ENCODE measurements at places on chromosomes 1 and 21.
A peak's percentile ranks its signal among the peaks of the same experiment; 100 is the strongest.

DNA sequence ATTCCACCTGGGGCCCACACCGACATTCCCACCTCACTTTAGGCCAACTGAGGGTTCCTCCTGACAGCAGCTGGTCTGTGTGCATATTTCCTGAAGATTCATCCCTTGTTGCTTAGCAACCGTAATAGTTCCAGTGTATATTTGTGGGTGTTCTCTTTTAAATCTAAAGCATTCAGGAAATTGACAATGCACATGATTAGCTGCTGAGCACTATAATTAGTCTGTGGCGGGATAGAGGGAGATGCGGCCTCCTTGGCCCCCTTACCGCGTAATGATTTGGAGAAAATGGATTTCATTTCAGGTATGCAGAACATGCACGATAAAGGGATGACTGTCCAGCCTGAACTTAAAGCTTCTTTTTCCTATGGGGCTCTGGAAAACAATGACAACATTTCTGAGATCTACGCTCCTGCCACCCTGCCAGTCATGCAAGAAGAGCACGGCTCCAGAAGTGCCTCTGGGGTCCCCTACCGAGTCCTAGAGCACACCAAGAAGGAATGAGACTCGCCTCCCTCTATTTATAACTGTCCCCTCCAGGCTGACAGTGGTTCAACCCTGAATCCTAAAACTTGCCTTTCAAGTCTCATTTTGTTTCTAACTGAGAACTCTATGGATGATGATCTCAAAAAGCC is 33.8 kb upstream of the RCAN3 start:
- no peak for DNase-seq

GRCh38 chr1:10539411-10540043 is 64.8 kb downstream of the PEX14 start:
- DNase-seq: no peak

GRCh38 chr1:239387304-239388158 is 1.2 kb downstream of the CHRM3 start:
- DNase-seq: no peak

DNA sequence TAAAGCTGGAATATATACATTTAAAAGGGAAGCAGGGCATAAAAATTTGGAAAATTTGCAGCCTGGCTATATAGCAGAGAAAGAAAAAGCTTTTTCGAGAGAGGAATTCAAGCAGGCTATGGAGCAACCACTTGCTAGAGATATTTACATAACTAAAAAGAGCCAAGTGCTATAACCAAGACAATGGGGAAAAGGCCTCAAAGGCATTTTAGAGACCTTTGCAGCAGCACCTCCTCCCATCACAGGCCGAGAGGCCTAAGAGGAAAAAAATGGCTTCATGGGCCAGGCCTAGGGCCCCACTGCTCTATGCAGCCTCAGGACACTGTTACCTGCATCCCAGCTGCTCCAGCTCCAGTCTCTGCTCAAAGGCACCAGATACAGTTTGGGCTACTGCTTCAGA is 37.0 kb downstream of the CAPN9 start:
- DNase-seq: no peak

- DNase-seq: no peak
These were observed 49.7 kb downstream of the SLX9 start for GRCh38 chr21:44989537-44989886.

DNA sequence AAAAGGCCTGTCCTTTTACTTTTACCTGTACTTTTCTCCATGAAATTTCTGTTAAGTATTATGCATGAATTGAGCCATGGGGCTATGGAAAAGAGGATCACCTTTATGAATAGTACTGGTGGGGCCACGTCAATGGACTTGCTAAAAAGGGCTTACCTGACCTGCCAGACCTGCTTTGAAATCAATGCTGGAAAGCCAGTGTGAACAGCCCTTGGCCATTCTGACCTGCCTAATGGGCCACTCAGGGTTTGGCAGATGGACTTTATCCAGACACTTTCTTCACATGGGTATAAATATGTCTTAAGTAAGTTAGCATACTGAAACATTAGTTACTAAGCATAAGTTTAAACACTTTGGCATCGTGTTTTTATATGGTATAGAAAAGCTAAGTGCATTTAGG is 8.3 kb upstream of the GUK1 start:
- DNase-seq: no peak

- no peak for DNase-seq
These were observed 107.1 kb upstream of the ERRFI1 start for GRCh38 chr1:8133190-8133589.

GRCh38 chr1:170131450-170131849 is 14.3 kb upstream of the NTMT2 start:
- no peak for DNase-seq

DNA sequence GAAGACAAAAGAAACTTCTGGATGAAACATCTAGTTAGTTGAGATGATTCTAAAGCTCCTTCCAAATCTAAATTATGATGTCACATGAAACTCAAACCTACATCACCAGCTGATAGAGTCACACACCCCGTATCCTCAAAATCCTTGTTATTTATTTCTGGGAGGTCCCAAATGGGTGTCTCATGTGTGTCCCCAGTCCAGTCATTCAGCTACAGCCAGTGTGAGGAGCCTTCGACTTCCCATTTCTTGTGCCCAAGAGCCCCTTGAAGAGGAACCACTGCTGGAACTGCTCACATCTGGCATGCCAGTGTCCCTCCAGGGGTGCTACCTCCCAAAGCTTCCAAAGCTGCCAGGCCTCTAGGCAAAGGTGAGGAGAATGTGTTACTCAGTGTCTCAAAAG is 32.5 kb upstream of the KCNA3 start:
- DNase-seq: no peak

GRCh38 chr21:14616380-14617039 is 70.4 kb upstream of the SAMSN1 start:
- DNase-seq: no peak

DNA sequence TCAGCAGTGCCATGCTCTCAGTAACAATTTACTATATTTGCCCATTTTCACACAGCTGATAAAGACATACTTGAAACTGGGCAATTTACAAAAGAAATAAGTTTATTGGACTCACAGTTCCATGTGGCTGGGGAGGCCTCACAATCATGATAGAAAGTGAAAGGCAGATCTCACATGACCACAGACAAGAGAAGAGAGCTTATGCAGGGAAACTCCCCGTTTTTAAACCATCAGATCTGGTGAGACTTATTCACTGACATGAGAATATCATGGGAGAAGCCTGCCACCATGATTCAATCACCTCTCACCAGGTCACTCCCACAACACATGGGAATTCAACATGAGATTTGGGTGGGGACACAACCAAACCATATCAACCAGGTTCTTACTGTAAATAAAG is 112.1 kb upstream of the C1orf87 start:
- no peak for DNase-seq

DNA sequence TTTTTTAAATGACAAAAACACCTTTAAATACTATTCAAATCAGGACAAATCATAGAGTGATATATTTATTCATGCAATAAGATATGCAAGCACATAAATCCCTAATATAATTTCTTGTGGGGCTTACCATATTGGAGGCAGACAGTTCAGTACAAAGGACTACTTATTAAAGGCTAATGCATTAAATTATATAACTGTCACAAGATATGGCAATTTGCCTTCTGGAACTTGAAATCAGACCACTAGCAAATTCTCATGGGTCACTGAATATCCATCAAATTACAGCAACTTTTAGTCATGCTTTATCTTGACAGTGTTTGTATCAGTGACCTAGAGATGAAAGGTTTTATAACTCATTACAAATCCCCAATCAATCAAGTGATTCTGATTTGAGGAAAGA is 54.1 kb upstream of the NCAM2 start:
- DNase-seq: no peak

DNA sequence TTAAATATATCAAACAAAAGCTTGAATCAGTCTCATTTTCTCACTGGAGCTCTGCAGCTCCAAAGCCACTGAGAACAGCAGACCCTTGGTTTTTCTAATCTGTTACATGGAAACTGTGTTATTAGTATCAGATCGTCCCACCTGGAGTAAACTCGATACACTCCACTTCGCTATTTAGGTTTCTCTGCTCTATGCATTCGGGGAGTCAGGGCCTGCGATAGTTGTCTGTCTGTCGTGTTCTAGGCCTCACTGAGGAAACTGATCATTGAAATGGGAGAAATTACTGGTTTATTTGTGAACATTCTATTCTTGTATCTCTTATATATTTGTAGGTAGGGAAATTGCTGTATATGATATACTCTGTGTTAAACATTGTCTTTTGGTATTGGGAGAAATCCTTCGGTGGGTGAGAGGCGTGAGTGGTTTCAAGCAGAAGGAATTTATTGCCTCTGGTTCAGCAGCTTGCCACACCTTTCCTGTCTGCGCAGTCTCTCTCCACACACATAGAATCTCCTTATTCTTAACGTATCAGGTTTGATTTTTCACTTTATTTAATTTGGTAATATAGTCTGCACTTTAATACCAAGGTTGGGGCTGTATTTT is 8.5 kb downstream of the PRDM2 start:
- no peak for DNase-seq

GRCh38 chr1:17653276-17653675 is 101.9 kb upstream of the ACTL8 start:
- no peak for DNase-seq

DNA sequence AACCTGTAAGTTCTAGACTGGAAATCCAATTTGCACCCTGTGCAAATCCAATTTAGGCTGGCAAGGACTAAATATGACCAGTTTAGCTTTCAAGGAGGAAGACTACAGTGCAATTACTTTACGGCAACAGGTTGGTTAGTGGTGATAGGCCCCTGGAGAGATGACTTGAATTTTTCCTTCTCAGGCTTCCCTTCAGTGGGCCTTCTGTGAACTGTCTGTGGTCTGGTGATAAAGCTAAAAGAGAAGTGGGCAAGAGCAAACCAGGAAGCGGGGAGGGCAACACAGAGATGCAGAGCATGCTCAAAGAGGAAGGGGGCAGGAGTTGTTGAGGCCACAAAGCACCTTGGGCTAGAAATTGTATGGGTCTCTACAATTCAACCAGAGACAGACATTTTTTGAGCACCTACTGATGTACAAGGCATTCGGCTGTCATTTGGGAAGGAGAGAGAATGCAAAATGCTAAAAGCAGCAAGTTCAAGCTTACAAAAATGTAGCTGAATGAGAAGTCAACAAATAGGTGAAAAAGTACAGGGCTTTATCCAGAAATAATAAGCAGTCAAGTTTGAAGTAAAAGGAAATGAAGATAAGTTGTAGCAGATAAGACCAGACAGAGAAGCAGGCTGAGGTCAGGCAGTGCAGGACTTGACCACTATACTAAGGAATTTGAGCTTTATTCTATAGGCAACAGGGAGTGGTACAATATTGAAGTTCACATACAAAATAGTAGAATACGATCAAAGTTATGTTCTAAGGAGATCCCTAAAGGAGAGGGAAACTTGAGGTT is 23.9 kb downstream of the INPP5B start:
- DNase-seq: no peak

DNA sequence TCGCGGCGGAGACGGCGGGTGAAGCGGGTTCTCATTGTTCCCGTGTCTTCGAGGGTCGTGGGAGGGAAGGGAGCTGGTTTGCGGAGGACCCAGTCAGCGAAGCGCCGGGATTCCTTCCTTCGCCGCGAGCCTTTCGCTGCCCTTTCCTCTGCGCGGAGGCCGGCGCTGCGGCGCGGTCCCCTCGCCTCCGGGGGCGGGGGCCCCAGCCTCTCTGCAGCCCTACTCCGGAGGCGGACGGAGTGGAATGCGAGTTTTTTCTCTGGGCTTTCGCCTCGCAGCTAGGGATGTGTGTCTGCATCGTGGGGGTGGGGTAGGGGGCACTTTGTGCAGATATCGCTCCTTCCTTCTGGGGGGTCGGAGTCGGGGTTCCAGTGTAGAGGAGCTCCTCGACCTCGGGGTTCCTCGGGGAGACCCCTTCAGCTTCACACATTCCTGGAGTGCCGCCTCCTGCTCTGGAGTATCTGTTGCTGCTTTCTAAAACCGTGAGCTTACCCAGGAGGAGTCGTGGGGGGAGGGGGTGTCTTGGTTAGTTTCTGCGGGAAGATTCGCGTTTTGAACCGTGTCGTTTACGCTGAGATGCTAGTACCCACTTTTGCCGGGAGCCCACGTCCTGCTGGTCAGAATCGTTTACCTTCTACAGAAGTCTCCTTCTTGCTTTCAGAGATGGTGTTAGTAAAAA is 595 bp downstream of the RNF2 start:
- DNase-seq: peak; percentile 23

GRCh38 chr1:154465621-154466195 is 36.3 kb upstream of the TDRD10 start:
- no peak for DNase-seq

DNA sequence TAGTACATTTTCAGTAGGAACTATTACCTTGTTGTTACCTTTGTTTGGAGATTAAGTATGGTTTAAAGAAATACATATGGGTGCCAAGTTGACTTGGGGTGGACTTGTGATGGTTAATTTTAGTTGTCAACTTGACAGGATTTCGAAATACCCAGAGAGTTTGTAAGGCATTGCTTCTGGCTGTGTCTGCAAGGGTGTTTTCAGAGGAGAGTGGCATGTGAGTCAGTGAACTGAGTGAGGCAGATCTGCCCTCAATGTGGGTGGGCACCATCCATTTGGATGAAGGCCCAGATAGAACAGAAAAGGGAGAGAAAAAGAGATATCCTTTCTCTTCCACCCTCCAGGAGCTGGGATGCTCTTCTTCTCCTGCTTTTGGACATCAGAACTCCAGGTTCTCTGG is 315.5 kb downstream of the GPATCH2 start:
- no peak for DNase-seq

- DNase-seq: no peak
These were observed 3.2 kb downstream of the MYBPH start for GRCh38 chr1:203172184-203173010.

GRCh38 chr1:57232500-57232899 is 191.4 kb downstream of the DAB1 start:
- no peak for DNase-seq

DNA sequence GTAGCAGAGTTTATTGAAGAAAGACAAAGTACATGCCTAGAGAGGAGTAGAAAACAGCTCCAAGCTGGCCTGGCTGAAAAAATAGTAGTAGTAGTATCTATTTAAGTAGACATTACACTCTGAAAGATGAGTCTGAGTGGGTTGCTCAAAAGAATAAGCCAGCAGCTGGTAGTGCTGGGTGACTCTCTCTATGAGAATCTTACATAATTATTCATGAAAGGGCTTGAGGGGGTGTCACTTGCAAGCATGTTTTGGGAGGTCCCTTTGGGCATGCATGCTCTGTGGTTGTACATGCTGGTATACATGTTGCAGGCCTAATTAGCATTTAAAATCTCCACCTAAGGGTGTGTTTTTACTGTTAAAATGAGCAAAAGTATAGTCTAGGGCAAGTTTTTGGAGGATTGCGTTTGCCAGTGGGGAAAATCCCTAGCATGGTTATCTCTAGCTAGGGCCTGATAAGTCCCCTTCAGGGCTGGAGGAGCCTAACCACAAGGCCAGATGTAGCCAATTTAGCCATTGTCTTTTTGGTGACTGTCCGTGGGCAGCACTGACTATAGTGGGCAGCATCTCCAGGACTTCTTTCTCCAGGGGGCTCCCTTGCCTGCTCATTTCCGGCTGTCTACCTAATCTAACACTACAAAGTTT is 11.0 kb upstream of the FCGR2A start:
- no peak for DNase-seq

GRCh38 chr1:3028531-3029282 is 7.4 kb downstream of the ACTRT2 start:
- no peak for DNase-seq

- DNase-seq: no peak
These were observed 322.3 kb downstream of the DUSP10 start for GRCh38 chr1:221419513-221420095.

- no peak for DNase-seq
These were observed 56.6 kb downstream of the TMEM53 start for GRCh38 chr1:44617703-44618029.

All from skin of body (tissue), 3 donors.